ENCODE measurements at places on chromosomes 13 and 19. TPM values are rescaled to one million over a fixed set of nuclear protein-coding genes. Genes with fewer than 3 reads are reported as not detected.

The IGFL4 gene
- not detected for total RNA-seq

The PSG3 gene
- not detected for total RNA-seq

The FSD1 gene
- 1.4 TPM for total RNA-seq

The CGB3 gene
- total RNA-seq, result not detected

The PSG4 gene
- not detected for total RNA-seq

The CEACAM16 gene
- total RNA-seq, result not detected

The KCTD4 gene
- not detected for total RNA-seq

The NBEA gene
- total RNA-seq, result 1.7 TPM

The SACS gene
- 31.5 TPM for total RNA-seq

The CYSLTR2 gene
- 3.3 TPM for total RNA-seq

All from CD4-positive, alpha-beta memory T cell (primary cell).